ENCODE measurements at places on chromosomes 7 and 10.

DNA sequence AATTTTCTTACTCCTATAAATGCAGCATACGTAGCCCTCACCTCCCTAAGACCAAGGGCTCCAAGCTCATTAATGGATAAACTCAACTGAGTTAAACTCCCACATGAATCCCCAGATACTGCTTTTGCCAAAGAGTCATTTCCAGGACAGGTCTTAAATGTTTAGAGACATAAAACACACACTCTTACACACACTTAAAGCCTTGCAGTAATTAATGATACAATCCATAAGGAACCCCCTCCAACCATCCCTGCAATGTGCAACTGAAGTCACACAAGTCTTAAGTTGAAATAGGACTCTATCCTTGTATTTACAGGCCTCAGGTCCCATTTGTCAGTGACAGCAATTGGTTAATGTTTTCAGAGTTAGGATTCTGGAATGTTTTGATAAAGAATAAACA lies 194.1 kb downstream of the FANK1 start:
- DNase-seq, result no peak

- DNase-seq, result peak; percentile 59
Measured at GRCh38 chr7:154409703-154410311, 357.6 kb downstream of the DPP6 start.

GRCh38 chr7:134878746-134879357 lies 99.4 kb downstream of the CALD1 start:
- no peak for DNase-seq

- no peak for DNase-seq
Measured at GRCh38 chr10:28951484-28951883, 274.2 kb downstream of the BAMBI start.

- DNase-seq, result peak; percentile 98
Measured at GRCh38 chr7:76397409-76398183, 11.9 kb downstream of the SSC4D start.

DNA sequence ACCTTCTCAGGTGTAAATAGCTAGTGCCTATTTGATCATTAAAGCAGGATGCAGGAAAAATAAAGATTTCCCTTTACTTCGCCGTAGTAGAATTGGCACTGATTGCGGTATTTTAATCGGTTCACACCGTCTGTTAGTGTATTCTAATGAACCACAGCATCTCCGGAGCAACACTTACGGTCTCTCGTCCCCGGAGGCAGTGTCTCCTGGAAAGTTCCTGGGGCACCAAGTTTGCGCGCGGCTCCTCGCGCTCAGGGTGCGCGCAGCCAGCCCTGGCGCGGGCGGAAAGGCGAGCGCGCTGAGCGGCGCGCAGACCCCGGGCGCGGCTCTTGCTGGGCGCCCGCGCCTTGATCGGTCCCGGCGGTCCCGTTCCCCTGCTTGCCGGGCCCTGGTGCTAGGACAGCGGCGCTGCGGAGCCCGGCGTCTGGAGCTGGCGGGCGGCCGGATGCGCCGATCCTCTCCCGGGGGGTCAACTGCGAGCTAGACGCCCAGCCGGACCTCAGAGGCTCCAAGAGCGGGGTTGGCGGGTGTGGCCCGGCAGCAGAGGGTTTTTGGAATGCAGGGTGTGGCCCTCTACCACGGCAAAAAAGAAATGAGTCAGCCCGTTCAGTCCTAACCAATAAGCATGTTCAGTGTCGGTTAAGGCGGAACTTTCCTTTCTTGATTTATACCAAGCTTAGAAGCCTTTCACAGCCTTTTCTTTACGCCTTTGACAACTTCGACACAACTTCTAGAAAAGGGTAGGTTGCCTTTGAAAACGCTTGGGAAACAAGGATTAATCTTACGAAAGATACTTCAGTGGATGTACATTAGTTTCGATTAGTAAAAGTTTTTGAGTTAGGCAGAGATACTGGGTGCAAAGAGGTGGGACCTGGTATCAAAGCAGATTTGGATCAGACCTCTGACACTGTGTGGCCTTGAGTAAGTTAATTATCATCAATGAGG lies 166.8 kb upstream of the ASAH2 start:
- peak; percentile 77 for DNase-seq

- DNase-seq, result no peak
Measured at GRCh38 chr7:79624336-79624735, 170.9 kb upstream of the MAGI2 start.

DNA sequence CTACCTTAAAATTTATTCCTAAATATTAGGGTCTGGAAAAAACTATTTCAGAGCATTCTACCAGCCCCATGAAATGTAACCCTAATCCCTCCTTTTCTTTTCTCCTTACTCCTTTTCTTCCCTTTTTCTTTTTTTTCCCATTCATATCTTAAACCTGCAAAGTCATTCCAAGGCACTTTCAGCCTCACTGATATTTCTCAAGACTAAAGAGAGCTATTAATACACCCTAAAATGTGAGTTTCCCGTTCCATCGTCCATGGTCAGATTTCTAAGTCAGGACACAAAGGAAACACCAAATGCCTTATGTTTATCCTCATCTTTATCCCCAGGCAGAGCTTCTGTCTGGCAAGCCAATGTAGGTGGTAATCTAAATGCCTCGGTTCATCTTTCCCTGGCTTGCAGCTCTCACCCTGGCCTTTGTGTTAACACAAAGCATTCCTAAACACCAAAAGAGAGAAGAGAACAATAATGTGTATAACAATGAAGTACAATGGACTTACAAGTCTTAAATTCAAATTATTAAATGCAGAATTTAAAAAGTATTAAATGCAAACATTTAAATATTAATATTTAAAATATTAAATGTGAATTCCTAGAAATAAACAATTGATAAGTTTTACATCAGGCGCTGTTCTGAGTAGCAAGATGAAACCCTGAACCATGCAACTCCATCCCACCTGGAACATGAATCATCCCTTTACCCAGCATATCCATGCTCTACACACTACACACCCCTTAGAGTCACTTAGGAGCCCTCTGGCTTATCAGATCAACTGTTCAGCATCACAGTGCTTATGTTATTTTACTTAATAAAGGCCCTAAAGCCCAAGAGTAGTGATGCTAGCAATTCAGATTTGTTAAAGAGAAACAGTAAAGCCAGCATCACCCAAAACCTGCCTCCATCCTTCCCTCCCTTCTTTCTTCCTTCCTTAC lies 26.8 kb downstream of the MICU1 start:
- DNase-seq, result no peak

GRCh38 chr10:69466689-69467088 lies 15.4 kb downstream of the TSPAN15 start:
- no peak for DNase-seq

- DNase-seq, result no peak
Measured at GRCh38 chr10:28137907-28138880, 139.3 kb upstream of the ODAD2 start.

DNA sequence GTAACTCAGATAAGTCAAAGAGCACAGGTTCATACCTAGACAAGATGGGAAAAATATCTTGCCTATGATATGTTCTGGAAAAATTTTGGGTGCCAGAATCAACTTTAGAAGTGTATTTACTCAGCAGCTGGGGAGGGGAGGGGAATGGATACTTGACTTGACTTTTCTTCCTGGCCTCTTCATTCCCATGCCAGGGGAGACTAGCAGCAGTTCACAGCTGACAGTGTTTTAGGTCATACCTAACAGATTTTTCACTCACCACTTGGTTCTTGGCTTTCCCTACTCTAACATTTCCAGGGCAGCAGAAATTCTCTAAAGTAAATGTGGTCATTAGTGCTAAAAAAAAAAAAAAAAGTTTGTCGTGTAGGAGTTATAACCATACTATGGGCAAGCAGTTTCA lies 46.3 kb downstream of the TAS2R16 start:
- no peak for DNase-seq

DNA sequence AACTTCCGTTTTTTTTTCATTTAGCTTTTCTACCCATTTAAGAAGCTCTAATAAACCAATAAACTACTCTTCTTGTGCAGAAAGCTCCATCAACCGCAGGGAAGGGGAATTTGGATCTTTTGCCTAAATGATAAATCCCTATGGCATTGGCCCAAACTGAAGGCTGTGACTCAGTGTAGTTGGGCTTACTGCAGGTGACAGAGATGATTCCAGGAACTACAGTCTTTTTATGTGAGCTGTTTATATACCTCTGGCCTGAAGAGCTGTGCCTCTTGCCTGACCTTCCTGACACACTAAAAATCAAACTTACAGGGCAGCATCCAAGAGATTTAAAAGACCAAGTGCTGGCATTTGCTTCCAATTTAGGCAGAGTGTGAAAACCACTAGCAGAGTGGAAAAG lies 25.2 kb downstream of the ABCB1 start:
- peak; percentile 6 for DNase-seq

GRCh38 chr7:30912986-30913811 lies 1.5 kb downstream of the AQP1 start:
- DNase-seq, result no peak

DNA sequence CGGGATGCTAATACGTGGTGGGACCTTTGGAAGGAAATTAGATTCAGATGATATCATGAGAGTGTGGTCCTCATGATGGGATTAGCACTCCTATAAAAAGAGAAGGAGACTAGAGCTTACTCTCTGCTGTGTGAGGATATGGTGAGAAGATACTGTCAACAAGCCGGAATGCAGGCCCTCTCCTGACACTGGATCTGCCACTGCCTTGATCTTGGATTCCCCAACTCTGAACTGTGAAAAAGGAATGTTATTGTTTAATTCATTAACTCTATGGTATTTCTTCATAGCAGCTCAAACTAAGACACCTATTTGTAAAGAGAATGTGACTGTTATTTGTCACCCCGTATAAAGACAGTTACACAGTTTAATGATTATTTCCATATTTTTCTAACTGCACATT lies 1227.5 kb upstream of the C7orf33 start:
- DNase-seq, result no peak

- DNase-seq, result peak; percentile 46
Measured at GRCh38 chr10:35195361-35196306, 69.0 kb downstream of the CREM start.

GRCh38 chr7:115634633-115635032 lies 395.9 kb downstream of the TFEC start:
- no peak for DNase-seq

DNA sequence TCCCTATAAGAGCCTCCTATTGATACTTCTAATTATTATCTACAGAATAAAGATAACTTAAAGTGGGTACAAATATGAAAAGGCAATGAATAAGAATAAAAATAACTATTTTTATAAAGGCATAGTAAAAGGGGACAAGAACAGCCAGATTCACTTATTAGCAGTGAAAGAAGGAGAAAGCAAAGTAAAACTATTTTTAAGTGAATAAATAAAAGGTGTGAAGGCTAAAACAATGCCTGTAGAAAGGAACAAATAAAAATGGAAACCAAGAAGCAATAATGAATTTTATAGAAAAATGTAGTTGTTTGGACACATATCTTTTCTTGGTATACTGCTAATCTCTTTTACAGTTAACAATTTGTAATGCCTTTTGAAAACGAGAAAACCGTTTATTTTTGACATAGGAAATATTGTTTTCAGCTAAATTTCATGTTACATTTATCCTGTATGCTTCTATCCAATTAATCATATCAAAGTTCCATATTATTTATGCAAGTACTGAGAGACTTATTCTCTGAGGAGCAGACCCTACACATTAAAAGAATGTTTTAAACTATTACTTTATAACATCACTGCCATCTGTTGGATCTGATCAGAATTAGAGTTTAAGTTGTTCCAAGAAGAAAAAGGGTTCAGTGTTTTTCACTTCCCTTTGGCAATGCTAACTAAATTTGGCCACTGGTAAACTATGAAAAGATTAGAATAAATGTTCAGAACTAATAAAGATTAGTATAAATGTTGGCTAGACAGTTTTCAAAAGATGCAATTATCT lies 59.1 kb downstream of the ARMC3 start:
- DNase-seq, result no peak

DNA sequence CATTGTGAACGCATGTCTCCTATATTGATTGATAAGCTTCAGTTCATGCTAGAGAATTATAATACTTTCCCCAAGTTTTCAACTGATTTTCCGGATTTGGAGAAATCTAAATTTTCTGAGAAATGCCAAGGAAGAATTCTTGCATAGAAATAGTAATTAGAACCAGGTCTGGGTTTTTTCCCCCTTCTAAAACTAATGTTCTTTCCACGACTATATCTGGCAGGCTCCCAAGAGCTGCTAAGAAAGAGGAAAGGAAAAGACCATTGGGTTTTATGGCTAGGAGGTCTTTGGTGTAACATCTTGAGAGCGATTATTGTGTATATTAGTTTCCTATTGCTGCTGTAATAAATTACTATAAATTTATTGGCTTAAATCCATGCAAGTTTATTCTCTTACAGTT lies 71.8 kb upstream of the CACNB2 start:
- no peak for DNase-seq

- DNase-seq, result peak; percentile 53
Measured at GRCh38 chr7:24825931-24826661, 68.8 kb upstream of the GSDME start.

GRCh38 chr10:58772758-58773157 lies 260.1 kb downstream of the BICC1 start:
- DNase-seq, result no peak

GRCh38 chr10:35211390-35211789 lies 84.7 kb downstream of the CREM start:
- no peak for DNase-seq

- peak; percentile 100 for DNase-seq
Measured at GRCh38 chr7:92528188-92528957, at the start of the genes PEX1 and RBM48. Gene PEX1 (minus strand): TSS chr7:92528520. CDS start chr7:92528435, 85 bp downstream. Gene RBM48 (plus strand): TSS chr7:92528795. CDS start chr7:92528814, 19 bp downstream.

DNA sequence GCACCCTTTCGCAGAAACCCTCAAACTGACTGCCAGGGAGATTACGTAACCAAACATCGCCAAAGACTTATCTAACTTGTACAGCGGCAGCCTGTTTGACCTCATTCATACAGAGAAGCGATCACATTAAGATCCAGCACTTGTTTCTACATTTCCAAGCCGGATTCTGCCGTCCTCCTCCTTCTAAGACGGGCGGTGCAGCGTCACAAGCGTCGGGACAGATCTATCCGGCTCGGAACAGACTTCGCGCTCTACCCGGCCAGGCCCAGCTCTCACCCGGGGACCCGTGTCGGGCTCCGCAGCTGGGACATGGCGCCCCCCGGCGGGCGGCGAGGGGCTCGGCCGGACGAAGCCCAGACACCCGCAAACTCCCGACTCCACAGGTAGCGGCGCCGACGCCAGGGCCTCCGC lies 373 bp downstream of the H2AZ2 start:
- peak; percentile 89 for DNase-seq

- no peak for DNase-seq
Measured at GRCh38 chr7:55545496-55545895, 26.8 kb downstream of the VOPP1 start.

GRCh38 chr7:40802497-40802896 lies 667.7 kb downstream of the SUGCT start:
- no peak for DNase-seq

DNA sequence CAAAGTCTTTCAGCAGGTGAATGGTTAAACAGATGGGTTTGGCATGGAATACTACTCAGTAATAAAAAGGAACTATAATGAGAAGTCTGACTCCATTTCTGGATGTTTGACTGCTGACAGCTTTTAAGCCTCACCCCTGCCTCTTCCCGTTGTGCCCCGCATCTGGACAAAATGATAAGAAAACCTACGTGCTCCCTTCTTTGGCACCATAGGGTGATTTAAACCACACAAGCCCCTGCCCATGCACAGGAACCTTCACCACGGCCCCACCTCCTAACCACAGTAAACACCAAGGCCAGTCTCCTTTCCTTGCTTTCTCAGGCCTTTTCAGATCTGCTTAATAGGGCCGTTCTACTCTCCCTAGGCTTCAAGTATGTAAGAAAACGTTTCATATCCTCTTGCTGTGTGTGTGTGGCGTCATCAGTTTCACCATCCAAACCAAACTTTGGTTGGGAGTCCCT lies 47.1 kb upstream of the UBN2 start:
- DNase-seq, result peak; percentile 90

Data from K562 (cell line).